NCI-H460 (cell line): ENCODE measurements at places on chromosomes 3 and 15. TPM values are rescaled to one million over a fixed set of nuclear protein-coding genes. Genes with fewer than 3 reads are reported as not detected.

Gene ACAP2
- 36.6 and 36.7 TPM in 2 replicates for total RNA-seq

Gene PDHB
- total RNA-seq: 64.1 and 73.9 TPM in 2 replicates

Gene TMEM207
- total RNA-seq: not detected in 2 replicates

Gene ATP6V1A
- 38.6 and 44.4 TPM in 2 replicates for total RNA-seq

Gene SENP7
- total RNA-seq: 12.1 and 12.3 TPM in 2 replicates

Gene CD276
- 30.2 and 32.8 TPM in 2 replicates for total RNA-seq

Gene SLC28A2
- not detected in 2 replicates for total RNA-seq

Gene STAC
- total RNA-seq: 11.3 and 13.0 TPM in 2 replicates

Gene IL5RA
- total RNA-seq: 0.06 TPM in 1 of 2 replicates, not detected in the other

Gene TERC
- total RNA-seq: 14.7 and 17.6 TPM in 2 replicates

Gene CALML4
- 5.8 and 6.8 TPM in 2 replicates for total RNA-seq

Gene WDR72
- 40.3 and 40.4 TPM in 2 replicates for total RNA-seq

Gene MEGF11
- total RNA-seq: 0.40 and 0.89 TPM in 2 replicates

Gene TIGIT
- not detected in 2 replicates for total RNA-seq

Gene PEX11A
- total RNA-seq: 8.0 and 8.4 TPM in 2 replicates
